Eye (tissue), 1 donor: ENCODE measurements at places on chromosomes 5 and 9.

DNA sequence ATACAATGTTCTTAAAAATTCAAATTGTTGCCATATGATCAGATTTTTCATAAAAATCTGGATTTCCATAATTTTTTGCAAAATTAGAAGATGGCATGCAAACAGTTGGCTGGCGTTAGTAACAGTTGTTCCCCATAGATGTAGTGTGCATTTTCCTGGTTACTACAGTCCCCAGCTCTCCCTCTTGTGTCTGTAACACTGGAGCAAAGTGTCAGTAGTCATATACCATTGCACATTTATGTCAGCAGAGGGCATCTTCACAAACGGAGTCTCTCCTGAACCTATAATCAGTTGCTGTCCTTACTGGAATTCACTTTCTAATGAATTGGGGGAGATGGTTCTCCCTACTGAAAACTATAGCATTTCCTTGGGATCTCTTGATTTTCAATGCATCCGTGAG is 44.7 kb upstream of the DMAC1 start:
- DNase-seq, result peak; percentile 24

DNA sequence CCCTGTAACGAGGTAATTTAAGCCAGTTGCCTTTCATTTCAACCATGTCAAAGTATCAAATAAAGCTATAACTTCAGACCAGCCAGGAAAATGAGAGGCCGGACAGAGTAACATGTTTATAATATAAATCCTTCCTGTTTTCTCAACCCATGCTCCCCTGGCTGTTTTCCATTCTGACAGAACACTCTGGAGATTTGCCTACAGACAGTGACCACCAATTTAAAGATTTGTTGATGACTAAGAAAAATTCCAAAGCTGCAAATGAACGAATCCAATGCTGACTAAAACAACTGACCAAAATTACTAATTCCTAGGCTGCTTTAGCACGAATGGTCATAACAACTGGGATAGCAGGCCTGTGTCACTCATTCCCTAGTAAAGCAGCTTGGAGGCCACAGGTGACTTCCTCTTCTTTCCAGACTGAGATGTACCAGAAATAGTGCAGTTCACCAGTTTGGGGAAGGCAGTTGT is 141.4 kb downstream of the AOPEP start:
- DNase-seq, result peak; percentile 56

DNA sequence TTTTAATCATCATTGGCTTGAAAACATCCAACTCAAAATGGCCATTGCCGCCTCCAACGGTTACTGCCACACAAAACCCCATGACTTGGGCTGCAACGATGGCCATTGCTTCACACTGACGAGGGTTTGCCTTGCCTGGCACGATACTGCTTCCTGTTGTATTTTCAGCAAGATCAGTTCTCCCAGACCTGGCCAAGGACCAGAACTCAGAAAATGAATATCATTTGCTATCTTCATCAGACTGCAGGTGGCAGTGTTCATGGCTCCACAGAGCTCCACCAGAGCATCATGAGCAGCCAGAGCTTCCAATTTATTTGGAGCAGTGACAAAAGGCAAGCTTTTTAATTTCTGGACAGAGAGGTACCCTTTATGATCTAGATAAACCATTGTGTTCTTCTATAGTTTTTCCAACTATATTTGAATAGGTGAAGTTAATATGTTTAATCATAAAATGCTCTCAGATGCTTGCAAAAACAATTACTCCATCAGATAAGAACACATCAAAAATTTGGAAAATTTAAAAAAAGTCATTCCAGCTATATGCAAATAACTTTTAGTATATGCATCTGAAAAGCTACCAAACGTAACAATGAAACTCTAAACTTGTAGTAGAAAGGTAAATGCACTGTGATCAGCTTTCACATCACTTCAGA is 10.4 kb downstream of the AMACR start:
- peak; percentile 80 for DNase-seq

GRCh38 chr5:20331826-20332225 is 343.8 kb upstream of the CDH18 start:
- no peak for DNase-seq

- no peak for DNase-seq
These were observed 20.0 kb downstream of the KIAA1191 start for GRCh38 chr5:176341325-176342157.

DNA sequence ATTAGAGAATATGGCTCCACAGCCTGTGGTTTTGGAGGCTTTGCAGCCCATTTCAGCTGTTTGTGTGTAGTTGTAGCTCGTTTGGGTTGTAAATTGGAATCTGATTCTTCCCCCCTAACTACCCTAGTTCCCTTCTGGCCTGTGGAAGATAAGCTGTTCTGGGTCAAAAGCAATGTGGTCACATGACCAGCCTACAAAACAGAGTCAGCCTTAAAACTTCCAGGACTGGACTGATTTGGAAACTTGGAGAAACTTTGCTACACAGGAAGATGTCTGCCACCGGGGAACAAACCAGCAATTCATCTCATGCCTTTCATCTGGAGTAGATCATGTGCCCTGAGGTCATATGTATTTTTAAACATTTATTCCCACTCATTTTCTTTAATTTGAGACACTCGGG is 83.8 kb downstream of the DAPK1 start:
- DNase-seq, result no peak

DNA sequence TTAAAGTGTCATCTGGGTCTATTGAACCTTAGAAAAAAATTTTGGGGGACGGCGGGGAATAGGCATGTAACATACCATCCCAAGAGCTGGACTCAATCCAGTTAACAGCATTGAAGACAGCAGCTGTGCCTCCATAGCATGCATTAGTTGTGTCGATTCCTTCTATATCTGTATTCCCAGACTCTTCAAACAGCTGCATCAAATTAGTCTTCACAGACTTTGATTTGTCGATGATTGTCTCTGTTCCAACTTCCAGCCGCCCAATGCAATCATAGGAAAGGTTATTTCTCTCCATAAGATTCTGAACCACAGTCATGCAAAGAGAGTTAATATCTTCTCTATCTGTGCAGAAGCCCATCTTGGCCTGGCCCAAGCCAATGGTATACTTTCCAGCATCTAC is 14.8 kb downstream of the HMGCS1 start:
- no peak for DNase-seq

DNA sequence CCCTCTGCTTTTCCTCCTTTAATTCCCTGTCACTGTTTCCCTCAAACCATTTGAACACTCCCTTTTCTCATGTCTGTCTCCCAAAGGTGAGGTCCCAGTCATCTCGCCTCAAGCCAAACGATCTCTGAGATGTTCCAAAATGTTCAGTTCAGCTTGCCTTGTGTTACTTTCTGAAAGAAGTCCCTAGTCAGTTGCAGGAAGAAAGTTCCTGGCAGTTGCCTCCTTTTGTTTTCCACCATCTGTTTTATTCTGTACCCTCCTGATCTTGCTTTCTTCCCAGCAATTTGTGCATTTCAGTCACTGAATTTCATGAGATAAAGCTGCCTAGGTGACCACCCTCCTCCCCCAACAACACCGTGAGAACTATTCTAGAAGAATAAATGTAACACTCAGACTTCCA is 277.5 kb downstream of the EPB41L4A start:
- DNase-seq, result no peak

DNA sequence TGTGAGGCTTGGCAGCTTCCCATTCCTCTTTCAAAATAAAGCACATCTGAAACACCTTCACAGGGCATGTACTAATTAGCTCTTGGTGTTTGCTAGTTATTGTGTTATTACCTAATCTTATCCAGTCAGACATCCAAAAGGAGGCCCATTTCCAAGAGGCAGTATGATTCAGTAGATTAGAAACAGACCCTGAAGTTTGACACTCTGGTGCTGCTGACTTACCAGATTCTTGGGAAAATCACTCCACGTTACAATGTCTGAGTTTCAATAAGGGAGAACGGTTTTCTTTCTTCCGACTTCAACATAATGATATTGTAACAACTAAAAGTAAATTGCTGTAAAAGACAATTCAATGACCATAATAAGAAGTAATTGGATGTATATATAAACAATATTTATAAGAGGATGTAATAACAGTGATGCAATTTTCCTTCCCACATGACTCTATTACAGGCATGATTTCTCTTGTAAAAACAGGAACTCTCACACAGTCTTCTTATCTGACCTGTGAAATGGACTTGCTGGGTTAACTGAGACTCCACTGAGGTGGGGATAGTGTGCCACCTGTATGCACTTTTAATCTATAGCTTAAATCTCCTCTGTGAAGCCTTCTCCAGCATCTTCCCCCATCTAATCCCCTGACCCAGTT is 181.3 kb upstream of the ELL2 start:
- no peak for DNase-seq

GRCh38 chr5:154262342-154262741 is 71.8 kb downstream of the GALNT10 start:
- peak; percentile 57 for DNase-seq

- no peak for DNase-seq
These were observed 1011.3 kb upstream of the C9orf72 start for GRCh38 chr9:28584542-28584941.

GRCh38 chr5:110853267-110853666 is 114.5 kb downstream of the SLC25A46 start:
- DNase-seq, result no peak
